ENCODE measurements at places on chromosomes 7 and 10.

- DNase-seq: no peak
- no peak overlapping the region for H3K27ac ChIP-seq
- no peaks in the 10 kb centered on the region for H3K27me3 ChIP-seq
Observed at GRCh38 chr10:120929166-120929565, 78.0 kb downstream of the WDR11 start.

DNA sequence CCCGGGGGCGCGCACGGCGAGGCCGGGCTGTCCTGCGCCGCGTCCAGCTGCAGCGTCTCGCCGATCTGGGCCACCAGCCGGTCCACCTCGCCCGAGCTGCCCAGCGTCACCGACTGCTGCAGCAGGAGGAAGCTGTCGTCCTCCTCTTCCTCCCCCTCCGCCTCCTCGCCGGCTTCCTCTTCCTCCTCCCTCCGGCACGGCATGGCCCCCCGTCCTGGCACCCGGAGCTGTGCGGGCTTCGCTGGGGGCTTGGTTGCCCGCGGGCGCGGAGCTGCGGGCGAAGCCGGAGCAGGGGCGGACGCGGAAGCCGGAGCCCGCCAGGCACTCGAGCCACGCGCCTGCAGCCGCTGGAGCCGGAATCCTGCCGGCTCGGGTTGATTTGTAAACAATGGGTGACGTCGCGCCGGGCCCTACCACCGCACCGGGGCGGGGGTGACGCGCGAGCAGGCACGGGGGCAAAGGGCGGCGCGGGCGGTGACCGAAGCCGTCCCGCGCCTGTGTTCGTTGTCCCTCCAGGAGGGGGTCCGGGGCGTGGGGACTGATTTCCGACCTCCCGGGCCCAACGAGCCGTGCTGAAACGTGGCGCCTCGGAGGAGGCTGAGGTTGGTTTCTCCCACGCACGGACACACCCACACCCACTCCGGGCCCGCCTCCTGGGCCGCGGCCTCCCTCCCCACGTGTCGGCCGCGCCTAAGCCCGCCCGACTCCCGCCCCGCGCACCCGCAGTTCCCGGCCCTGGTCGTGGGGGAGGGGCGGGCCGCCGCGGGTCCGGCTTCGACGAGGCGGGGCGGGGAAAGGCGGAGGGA is at the start of gene FRAT2:
Gene FRAT2, minus strand, starts transcription at position 360 of the 806 bp plus-strand sequence. Its CDS starts 157 bp downstream, at position 203.
- DNase-seq: peak; percentile 97
- H3K36me3 ChIP-seq: no peaks in the 10 kb centered on the region
- peak within 1 kb of the TSS; percentile 99 for H3K4me3 ChIP-seq
- H3K27me3 ChIP-seq: no peaks in the 10 kb centered on the region

GRCh38 chr10:99524050-99524666 is 8.6 kb upstream of the NKX2-3 start:
- H3K36me3 ChIP-seq: no peaks in the 10 kb centered on the region
- H3K27ac ChIP-seq: peak overlapping the region; percentile 86
- peak overlapping the region; percentile 18 for H3K4me3 ChIP-seq
- no peak for DNase-seq
- H3K4me1 ChIP-seq: peaks cover 5% of the 10 kb centered on the region
- H3K27me3 ChIP-seq: peaks cover 27% of the 10 kb centered on the region

GRCh38 chr10:106268000-106268399 is 896.5 kb downstream of the SORCS1 start:
- H3K4me1 ChIP-seq: no peaks in the 10 kb centered on the region
- H3K4me3 ChIP-seq: no peak overlapping the region
- H3K27ac ChIP-seq: no peak overlapping the region
- H3K36me3 ChIP-seq: no peaks in the 10 kb centered on the region
- no peak for DNase-seq

- H3K27ac ChIP-seq: no peak overlapping the region
- H3K4me3 ChIP-seq: no peak overlapping the region
- H3K36me3 ChIP-seq: no peaks in the 10 kb centered on the region
- peak; percentile 74 for DNase-seq
- H3K4me1 ChIP-seq: no peaks in the 10 kb centered on the region
- peaks cover 13% of the 10 kb centered on the region for H3K27me3 ChIP-seq
Observed at GRCh38 chr10:86344714-86345161, 21.9 kb downstream of the GRID1 start.

GRCh38 chr7:47937065-47937687 is 11.1 kb downstream of the PKD1L1 start:
- H3K36me3 ChIP-seq: no peaks in the 10 kb centered on the region
- DNase-seq: peak; percentile 83
- H3K27me3 ChIP-seq: no peaks in the 10 kb centered on the region
- peaks cover 33% of the 10 kb centered on the region for H3K4me1 ChIP-seq
- H3K4me3 ChIP-seq: peak overlapping the region; percentile 49

GRCh38 chr7:113371416-113372043 is 253.2 kb upstream of the SMIM30 start:
- no peak overlapping the region for H3K27ac ChIP-seq
- H3K36me3 ChIP-seq: no peaks in the 10 kb centered on the region
- H3K4me1 ChIP-seq: no peaks in the 10 kb centered on the region
- no peak overlapping the region for H3K4me3 ChIP-seq
- H3K27me3 ChIP-seq: no peaks in the 10 kb centered on the region

DNA sequence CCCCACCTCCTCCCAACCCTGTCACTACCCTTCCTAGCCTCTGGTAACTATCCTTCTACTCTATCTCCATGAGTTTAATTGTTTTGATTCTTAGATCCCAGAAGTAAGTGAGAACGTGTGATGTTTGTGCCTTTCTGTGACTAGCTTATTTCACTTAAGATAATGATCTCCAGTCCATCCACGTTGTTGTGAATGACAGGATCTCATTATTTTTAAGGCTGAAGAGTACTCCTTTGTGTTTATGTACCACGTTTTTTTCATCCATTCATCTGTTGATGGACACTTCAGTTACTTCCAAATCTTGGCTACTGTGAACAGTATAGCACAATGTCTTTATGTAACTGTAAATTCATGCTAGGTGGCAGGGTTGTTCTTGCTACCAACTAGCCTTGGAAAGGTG is 461.6 kb downstream of the PLXDC2 start:
- no peaks in the 10 kb centered on the region for H3K36me3 ChIP-seq
- H3K4me3 ChIP-seq: no peak overlapping the region
- DNase-seq: no peak
- no peaks in the 10 kb centered on the region for H3K27me3 ChIP-seq
- no peak overlapping the region for H3K27ac ChIP-seq

DNA sequence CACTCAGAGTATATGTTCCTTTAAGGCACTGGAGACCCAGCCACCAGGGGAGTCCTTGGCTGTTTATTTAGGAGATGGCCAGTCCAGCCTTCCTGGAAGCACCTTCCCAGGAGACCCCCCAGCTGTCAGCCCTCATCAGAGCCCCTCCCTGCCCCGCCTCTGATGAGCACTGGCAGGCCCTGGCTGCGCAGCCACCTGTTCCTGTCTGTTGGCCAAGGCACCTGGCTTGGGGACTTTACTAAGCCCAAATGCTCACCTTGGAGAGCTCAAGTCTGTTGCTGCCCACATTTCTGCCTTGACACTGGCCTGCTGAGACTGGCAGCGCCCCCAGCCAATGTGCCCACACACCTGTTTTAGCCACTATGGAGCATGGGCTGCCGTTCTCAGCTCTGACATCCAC is 124.7 kb downstream of the ELMO1 start:
- no peak for DNase-seq
- no peaks in the 10 kb centered on the region for H3K27me3 ChIP-seq
- H3K4me3 ChIP-seq: no peak overlapping the region
- peaks cover 10% of the 10 kb centered on the region for H3K36me3 ChIP-seq
- H3K27ac ChIP-seq: no peak overlapping the region

DNA sequence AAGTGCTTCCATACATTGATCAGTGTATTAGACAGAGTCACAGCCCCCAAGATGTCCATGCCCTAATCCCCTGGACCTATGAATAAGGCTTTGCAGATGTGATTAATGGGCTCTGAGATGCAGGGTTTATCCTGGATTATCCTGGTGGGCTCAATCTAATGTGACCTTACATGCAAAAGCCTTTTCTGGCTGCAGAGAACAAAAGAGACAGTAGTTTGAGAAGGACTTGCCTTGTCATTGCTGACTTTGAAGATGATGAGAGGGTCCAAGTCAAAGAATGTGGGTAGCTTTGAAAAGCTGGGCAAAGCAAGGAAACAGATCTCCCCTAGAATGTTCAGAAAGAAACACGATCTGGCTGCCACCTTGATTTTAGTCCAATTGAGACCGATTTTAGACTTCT is 238.7 kb downstream of the CCSER2 start:
- no peak for DNase-seq
- no peak overlapping the region for H3K27ac ChIP-seq
- no peaks in the 10 kb centered on the region for H3K36me3 ChIP-seq

DNA sequence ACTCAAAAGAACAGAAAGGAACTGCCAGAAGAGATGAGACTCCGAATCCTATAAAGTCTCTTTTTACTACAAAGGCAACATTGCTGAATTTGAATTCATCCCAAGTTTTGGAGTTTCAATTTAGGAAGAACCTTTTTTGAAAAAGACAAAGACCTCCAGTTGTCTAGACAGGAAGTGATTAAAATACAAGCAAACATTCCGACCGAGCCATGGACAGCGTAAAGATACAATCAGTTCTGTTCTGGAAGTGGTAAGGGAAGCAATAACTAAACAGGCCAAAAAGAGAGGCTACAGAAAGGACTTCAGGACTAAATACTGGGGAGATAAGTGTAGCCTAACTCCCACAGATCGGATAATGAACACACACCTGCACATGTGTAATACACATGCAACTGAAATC is 101.0 kb downstream of the SMURF1 start:
- no peak overlapping the region for H3K4me3 ChIP-seq
- H3K36me3 ChIP-seq: peaks cover 75% of the 10 kb centered on the region
- no peak overlapping the region for H3K27ac ChIP-seq
- no peak for DNase-seq
- H3K4me1 ChIP-seq: peaks cover 6% of the 10 kb centered on the region
- H3K27me3 ChIP-seq: no peaks in the 10 kb centered on the region

DNA sequence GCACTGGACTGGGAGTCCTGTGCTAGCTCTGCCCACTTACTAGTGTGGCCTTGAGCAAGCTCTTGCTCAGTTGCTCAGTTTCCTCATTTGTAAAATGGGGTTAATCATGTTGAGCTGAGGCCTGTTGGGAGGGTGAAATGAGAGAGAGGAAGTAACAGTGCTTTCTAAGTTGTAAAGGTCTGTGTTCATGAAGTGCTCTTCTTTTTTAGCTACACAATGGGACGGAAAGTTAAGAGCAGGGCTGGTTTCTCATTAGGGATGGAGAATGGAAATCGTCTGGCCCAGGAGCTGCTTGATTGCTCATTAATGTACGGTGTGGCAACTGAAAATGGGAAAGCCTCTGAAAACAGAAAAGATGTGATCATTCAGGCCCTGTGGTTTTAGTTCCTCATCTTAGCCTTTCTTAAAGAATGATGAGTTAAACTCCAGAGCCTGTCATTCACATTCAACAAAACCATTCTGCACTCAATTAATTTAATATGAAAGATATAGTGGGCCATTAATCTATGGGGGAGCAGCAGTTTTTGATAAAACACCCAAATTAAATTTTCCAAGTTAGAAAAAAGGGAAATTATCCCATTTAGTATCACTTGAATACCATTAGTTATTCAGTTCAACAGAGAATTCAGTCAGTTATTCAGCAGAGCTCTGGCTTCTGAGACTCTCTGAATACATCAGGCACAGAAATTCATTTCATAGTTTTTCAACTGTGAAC is 60.5 kb downstream of the SH2D4B start:
- H3K27me3 ChIP-seq: no peaks in the 10 kb centered on the region
- H3K36me3 ChIP-seq: no peaks in the 10 kb centered on the region
- H3K27ac ChIP-seq: peak overlapping the region; percentile 21
- H3K4me1 ChIP-seq: no peaks in the 10 kb centered on the region
- H3K4me3 ChIP-seq: no peak overlapping the region

- no peak for DNase-seq
- peaks cover 100% of the 10 kb centered on the region for H3K4me1 ChIP-seq
- H3K27ac ChIP-seq: no peak overlapping the region
- H3K4me3 ChIP-seq: no peak overlapping the region
- no peaks in the 10 kb centered on the region for H3K36me3 ChIP-seq
- H3K27me3 ChIP-seq: no peaks in the 10 kb centered on the region
Observed at GRCh38 chr7:47478017-47478344, 103.9 kb downstream of the TNS3 start.

- no peaks in the 10 kb centered on the region for H3K4me1 ChIP-seq
- H3K4me3 ChIP-seq: no peak overlapping the region
- H3K27ac ChIP-seq: no peak overlapping the region
- H3K36me3 ChIP-seq: no peaks in the 10 kb centered on the region
- DNase-seq: no peak
Observed at GRCh38 chr7:12554351-12554750, 16.2 kb upstream of the SCIN start.

DNA sequence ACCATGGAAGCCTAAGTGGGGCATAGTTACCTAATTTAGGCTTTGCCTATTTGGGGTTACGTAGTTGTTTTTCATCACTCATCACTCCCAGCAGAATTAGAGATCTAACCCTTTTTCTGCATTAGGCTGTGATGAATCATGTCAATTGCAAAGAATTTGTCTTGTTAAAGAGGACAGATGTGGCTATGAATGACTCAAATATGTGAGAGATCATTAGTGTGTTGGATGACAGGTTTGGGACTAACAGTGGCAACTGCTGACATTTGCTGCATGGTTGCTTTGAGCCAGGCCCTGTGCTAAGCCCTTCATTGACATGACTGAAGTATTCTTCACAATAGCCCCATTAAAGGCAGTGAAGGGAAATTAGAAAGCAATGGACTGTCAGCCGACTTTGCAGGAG is 83.4 kb upstream of the BMPER start:
- no peaks in the 10 kb centered on the region for H3K4me1 ChIP-seq
- no peaks in the 10 kb centered on the region for H3K27me3 ChIP-seq
- H3K4me3 ChIP-seq: no peak overlapping the region
- no peaks in the 10 kb centered on the region for H3K36me3 ChIP-seq

DNA sequence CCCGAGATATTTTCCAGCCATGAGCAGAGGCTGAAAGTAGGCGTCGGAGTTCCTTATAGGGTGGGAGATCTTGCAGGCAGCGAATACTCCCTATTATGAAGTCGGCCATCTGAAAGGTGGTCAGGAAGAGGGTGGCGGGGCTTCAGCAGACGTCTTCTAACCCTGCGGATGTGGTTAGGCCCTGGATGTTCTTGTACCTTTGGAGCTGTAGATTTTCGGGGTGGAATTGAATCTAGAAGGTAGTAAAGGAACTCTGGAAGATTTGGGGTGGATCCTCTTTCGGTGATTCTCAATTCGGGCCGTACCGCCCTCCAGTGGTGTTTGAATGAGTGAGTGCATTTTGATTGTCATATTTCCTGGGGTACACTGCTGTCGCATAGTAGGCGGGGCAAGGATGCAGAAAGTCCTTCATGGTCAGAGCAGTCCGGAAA is 635 bp downstream of the NUP205 start:
- peak overlapping the region; percentile 76 for H3K4me3 ChIP-seq
- DNase-seq: peak; percentile 81
- no peaks in the 10 kb centered on the region for H3K36me3 ChIP-seq

GRCh38 chr7:44074349-44074695 is 8.0 kb downstream of the POLM start:
- peaks cover 69% of the 10 kb centered on the region for H3K36me3 ChIP-seq
- no peak overlapping the region for H3K4me3 ChIP-seq
- H3K27me3 ChIP-seq: no peaks in the 10 kb centered on the region

DNA sequence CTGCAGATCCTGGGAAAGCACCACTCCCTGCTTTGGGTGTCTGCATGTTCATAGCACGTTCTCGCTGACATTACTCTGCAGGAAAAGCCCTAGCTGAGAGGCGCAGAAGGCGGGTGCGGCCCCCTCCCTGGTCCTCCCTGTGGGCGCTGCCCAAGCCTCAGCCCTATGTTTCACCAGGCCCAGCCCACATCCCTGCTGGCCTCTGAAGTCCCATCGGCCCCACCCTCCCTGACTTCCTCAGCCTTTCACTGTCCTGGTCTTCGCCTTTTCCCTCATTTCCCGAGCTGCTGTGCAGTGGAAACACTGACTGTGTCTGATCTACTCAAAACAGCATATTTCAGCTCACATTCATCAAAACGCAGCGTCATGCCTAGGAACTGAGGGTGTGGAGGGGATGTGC is 36.3 kb upstream of the DIP2C start:
- no peak for DNase-seq
- no peaks in the 10 kb centered on the region for H3K4me1 ChIP-seq
- no peaks in the 10 kb centered on the region for H3K27me3 ChIP-seq
- H3K36me3 ChIP-seq: no peaks in the 10 kb centered on the region
- H3K4me3 ChIP-seq: no peak overlapping the region
- H3K27ac ChIP-seq: no peak overlapping the region

All from spleen (tissue), 13 donors.